ENCODE measurements at places on chromosomes 12 and 14.

- DNase-seq: peak; percentile 2
Measured at GRCh38 chr14:52918486-52918885, 32.4 kb downstream of the FERMT2 start.

DNA sequence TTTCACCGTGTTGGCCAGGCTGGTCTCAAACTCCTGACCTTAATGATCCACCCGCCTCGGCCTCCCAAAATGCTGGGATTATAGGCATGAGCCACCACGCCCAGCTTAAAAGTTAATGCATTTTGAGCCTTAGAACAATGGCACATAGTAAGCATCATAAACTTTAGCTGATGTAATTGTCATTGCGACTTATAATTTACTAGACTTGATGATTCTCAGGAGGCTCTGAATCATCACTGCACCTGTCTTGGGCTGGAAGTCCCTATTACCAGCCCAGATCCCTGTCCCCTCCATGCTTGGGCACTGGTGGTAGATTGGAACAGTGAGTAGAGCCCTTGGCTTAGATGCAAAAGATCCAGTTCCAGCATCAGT is 26.1 kb downstream of the KMT5A start:
- no peak for DNase-seq

GRCh38 chr12:460261-461230 is 807 bp downstream of the B4GALNT3 start:
- no peak for DNase-seq

GRCh38 chr12:27382171-27382795 is 49.6 kb downstream of the BMAL2 start:
- DNase-seq: no peak

Measured in stimulated activated CD8-positive, alpha-beta memory T cell treated with anti-CD3 and anti-CD28 coated beads, Interleukin-4, amount 100 ng/mL, for 1 hour (primary cell).